ENCODE measurements at places on chromosomes 1 and 21.

DNA sequence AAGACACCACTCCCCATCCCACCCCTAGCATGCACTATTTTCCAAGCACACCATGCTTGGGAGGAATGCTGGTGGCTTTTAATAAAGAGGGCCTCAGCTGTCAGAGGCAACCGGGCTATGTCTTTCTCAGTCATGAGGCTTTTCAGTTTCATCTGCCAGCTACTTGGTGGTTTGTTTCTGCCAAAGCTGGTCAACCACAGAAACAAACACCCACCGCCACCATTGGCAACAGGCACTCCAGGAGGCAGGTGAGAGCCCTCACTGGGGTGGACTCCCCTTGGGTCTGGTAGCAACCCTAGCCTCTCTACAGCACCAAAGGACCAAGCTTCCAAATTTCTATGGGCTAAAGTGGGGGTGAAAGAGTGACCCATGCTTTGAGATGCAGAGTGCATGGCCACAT lies 54.3 kb upstream of the CD1D start:
- no peak for DNase-seq

GRCh38 chr1:229305392-229305791 lies 34.5 kb downstream of the RAB4A start:
- DNase-seq = no peak

DNA sequence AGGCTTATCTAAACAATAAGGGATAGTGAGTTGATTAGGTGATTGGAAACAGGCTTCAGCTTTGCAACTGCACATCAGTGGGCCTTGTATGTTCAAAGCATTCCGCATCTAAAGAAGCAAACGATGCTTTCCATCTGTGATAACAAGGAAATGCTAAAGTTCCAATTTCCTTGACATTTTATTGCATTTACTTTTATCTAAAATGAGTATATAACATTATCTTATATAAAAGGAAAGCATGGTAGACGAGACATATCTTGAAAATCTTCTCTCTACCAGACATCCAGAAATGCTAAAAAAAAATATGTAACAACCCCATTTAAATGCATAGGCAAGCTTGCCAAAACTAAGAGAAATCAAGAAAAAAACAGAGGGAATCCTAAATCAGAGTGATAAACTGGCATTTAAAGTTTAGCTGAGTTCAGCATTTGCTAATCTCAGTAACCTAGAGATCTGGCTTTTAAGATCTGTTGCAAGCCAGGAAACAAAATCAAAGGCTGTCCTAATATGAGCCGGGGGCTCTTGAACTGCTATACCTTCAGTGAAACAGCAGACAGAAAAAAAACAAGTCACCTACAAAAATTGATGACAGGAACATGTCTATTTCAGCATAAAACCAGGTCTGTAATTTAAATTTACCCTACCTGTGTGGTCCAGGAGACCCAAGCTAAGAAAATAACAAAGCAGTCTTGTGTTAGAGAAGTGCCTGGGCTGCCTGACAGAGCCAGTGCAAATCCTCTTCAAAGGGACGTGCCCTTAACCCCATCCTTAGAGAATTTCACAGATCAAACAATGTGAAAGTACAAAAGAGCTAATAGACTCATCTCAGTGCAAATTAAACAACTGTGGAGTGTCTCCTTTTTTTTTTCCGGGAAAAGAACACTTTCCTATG lies 3.1 kb upstream of the RGS13 start:
- DNase-seq = peak; percentile 4

- DNase-seq = no peak
Measured at GRCh38 chr1:229102741-229103391, 168.0 kb upstream of the RAB4A start.

All from astrocyte of the hippocampus (primary cell).